ENCODE measurements at places on chromosomes 12 and 14.

DNA sequence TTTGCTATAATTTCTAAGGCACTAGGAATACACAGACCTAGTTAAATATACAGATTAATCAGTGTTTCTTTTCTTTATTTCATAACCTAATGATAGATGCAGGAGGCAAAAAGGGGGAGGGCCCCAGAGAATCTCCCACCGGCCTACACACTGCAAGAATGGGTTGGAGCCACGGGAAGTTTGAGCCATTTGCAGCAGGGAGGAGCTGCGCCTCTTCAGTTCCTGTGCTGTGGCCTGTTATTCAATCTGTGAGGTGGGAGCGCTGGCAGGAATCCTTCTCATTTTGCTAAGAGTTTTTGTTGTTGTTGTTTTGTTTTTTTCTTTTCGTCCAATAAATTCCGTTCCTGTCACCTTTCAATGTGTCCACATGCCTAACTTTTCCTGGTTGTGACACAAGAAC lies 251.3 kb upstream of the RPL10L start:
- no peak for DNase-seq

DNA sequence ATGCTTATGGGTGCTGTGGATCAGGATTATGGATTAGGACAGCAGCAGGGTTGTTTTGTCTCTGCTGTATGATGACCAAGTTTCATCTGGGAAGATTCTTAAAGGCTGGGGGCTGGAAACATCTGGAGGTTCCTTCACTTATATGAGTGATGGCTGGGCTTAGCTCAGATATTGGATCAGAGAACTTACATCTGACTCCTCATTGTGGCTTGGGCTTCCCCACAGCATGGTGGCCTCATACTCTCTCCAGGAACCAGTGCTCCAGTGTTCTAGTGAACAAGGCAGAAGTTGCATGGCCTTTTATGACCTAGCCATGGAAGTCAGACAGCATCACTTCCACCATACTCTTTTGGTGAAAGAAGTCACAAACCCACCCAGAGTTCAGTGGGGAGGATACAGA lies 336.1 kb upstream of the TBX3 start:
- DNase-seq = no peak

GRCh38 chr12:105335856-105336255 lies 5.4 kb downstream of the C12orf75 start:
- DNase-seq = no peak

DNA sequence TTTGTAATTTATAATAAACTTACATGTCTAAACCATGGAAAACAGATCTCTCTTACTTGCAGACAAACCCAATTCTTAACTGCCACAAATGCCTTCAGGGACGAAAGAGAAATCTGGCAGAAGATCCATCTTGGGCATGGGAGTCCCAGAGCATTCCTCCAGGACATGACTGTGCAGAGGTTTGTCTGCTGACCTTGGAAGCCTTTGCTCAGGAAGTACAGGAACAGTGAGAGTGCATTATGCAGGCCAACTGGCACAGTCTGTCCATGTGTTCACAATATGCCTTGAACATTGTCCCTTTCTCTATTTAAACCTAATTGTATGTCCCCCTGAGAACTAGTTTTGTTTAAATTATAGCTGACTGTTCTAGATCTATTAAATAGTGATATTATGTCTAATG lies 467.1 kb downstream of the ATP23 start:
- no peak for DNase-seq

- DNase-seq = no peak
Measured at GRCh38 chr14:74568911-74569310, 43.1 kb downstream of the LTBP2 start.

DNA sequence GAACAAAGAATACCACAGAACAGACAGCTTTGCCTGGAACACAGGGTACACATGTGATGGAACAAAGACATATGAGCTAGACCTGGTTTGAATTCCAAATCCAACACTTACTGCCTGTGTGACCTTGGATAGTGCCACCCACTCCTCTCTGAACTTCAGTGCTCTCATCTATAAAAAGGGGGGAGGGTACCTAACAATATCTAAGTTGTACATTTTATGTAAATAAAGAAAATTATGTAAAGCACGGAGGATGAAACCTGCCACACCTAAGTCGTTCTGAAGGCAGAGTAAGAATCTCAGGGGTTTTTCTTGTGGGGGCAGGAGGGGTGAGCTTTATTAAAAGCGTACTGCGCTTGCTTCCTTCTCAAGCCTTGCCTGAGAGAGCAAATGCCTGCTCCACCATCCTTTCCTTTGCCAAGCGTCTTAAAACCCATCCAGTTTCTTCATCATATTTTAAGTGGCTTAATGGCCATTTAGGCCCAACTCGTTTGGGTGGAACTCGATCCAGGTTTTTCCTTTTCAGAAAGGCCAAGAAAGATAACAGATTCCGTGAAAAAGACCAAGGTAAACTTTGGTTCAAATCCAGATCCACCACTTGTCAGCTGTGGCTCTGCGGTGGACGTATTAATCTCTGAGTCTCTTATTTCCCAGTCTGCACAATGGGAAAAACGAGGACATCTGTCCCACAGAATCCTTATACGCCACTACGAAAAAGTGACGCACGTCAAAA lies 946 bp downstream of the DDX24 start:
- DNase-seq = no peak

GRCh38 chr12:98085046-98085755 lies 430.2 kb upstream of the TMPO start:
- no peak for DNase-seq

DNA sequence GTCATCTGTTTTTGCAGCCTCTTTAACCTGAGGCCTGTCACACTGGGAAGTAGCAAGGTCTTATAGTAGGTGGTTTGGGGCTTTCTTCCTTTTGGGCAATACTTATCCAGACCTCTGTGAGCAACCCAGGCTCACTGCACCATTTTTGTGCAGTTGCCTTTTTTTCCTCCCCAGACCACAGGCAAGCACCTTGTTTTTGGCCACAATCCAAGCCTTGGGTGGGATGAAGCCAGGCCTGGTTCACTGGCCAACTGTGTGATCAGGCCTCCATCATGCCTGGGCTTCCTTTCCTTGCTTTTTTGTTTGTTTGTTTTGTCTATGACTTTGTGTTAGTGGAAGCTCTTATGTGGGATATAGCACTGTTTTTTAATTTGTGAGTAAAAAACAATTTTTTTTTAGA lies 71.7 kb downstream of the DNAH10 start:
- no peak for DNase-seq

GRCh38 chr14:38175658-38176057 lies 32.0 kb upstream of the SSTR1 start:
- DNase-seq = no peak

DNA sequence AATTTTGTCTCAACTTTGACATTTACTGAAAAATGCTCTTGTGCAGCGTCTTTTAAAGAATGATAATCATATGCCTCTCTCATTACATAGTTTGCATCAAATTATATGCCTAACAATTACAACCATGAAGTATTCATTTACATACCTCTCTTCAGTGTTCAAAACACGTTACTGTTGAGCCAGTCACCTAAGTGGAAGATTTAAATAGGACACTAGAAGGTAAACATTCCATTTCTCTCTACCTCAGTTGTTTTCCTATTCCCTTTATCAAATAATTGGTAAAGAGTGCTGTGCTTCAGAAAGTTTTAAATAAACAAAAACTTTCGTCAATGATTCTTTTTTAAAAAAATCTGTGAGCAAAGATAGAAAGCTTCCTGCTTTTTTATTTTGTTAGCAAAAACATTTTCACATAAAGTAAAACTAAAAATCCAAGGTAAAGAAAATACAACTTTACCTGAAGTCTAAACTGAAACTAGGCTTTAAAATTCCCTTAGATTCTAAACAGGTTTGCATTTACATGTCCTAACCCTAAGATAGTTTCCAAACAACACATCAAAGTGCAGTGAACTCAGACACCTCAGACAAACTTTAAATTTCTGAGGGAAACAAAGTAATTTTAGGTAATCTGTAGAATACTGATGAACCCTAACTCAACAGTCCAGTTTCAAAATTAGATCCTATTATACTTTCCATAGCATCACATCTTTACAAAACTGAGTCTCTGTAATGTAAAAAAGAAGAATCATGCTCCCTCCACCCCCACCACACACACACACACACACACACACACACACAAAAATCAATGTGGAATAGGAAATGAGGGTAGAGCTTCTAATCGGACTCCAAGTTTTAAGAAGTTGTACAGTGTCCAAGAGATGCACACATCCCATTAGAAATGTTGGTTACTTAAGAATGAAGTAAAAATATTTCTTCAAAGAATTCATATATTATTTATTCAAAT lies 46.2 kb downstream of the PAWR start:
- no peak for DNase-seq

- DNase-seq = no peak
Measured at GRCh38 chr12:48296586-48297282, 54.0 kb downstream of the ZNF641 start.

- no peak for DNase-seq
Measured at GRCh38 chr14:65304963-65305362, 107.6 kb upstream of the FUT8 start.

DNA sequence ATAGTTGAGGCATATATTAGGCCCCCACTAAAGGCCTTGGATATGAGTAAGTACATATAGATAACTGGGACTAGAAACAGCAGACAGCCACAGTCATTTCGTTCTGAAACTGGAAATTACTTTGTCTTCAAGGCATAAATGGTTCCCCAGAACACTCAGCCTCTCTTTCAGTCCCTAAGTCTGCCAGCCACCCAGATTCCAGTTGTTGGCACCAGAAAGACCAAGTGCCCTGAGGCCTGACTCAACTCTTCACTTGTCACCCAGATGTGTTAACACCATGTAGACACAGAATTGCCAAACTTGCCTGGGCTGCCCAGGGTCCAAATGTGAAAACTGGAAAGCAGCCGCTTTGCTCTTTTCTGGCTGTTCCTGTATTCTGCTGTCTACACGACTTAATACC lies 3.0 kb upstream of the LGALS3 start:
- no peak for DNase-seq

DNA sequence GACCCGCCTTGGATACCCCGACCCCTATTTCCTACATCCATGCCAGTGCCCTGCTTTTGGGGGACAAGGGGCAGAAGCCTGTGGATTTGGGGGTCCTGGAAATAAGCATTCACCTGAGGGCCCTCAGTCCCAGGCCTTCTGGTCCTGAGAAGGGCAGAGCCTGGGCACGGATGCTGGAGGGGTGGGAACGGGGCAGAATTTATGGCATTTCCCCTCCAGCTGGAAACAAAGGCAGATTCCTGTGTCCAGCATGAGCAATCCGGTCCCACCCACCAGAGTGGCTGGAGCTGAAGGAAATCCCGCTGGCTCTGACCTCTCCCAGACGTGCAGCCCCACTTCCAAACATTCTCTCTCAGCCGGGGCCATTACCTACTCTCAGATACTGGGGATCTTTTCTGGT lies 9.3 kb downstream of the ANKRD33 start:
- DNase-seq = no peak

DNA sequence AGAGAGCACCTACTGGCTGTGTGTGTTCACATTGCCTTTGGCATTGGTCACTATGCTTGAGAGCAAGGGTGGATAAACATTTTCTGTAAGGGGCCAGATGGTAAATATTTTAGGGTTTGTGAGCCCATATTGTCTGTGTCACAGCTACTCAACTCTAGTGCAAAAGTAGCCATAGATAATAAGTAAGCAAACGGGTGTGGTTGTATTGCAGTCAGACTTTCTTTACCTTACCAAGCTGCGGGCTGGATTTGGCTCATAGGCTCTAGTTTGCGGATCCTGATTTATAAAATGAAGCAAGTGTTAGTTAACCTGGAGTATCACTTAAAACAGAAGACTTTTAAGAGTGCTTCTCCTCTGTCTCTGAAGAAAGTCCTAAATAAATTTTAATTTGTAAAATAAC lies 169.0 kb downstream of the KICS2 start:
- no peak for DNase-seq

- DNase-seq = no peak
Measured at GRCh38 chr12:121749267-121749666, 36.7 kb downstream of the TMEM120B start.

Measured in SHP77 treated with DMSO at 0.1 percent for 48 hours (cell line).